ENCODE measurements at places on chromosomes 4 and X. TPM values are rescaled to one million over a fixed set of nuclear protein-coding genes. Genes with fewer than 3 reads are reported as not detected.

DNA sequence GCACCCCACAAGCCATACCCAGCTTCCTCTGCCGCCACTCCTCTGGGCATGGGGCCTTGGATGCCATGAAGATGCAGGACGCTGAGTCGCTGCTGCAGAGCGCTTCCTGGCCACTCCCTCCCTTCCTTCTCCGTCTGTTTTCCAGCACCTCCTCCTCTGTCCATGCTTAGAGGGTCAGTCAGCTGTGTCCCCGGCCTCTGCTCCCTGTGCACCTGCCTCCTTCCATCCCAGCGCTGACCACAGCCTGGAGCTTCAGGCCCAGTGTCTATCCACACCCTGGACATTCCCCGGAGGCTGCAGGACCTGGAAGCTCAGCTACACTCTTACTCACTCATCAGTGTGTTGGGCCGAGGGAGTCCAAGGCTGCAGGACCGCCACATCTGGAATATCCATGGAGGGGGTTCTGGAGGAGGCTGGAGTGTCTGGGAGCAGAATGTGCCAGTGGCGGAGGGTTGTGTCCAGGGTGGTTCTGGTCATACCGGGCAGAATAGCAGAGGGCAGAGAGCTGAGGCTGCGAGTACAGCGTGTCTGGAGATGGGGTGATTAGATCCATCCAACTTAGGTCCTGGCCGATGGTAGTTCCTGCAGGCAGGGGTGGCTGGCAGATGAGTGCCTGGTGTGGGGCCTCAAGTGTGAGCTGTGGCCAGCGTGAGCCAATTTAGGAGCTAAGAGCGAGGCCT lies 58.6 kb upstream of the ADRA2C start:
- no peak for DNase-seq

- DNase-seq: no peak
Measured at GRCh38 chr4:99463566-99463965, 28.4 kb upstream of the ADH7 start.

- no peak for DNase-seq
Measured at GRCh38 chrX:149284616-149285015, 220.5 kb downstream of the IDS start.

GRCh38 chr4:52106191-52106590 lies 55.1 kb downstream of the SPATA18 start:
- no peak for DNase-seq

GRCh38 chr4:155582041-155582440 lies 84.6 kb upstream of the GUCY1A1 start:
- DNase-seq: no peak

DNA sequence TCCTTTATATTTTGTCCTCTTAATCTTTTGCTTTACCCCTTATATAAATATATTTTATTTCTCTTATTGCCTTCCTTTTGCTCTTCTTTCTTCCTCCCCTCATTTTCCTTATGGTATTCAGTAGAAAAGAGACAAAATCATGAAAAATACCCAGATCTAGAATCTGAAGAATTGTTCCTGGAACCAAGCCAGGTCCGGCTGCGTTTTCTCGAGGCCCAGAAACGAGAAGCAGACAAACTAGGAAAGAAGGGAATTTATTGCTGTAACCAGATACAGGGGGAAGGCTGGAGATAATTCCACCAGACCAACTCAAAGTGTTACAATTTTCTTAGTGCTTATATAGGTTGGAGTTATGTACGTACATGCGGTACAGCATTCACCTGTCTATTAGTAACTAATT lies 328.7 kb downstream of the GABRG1 start:
- no peak for DNase-seq

DNA sequence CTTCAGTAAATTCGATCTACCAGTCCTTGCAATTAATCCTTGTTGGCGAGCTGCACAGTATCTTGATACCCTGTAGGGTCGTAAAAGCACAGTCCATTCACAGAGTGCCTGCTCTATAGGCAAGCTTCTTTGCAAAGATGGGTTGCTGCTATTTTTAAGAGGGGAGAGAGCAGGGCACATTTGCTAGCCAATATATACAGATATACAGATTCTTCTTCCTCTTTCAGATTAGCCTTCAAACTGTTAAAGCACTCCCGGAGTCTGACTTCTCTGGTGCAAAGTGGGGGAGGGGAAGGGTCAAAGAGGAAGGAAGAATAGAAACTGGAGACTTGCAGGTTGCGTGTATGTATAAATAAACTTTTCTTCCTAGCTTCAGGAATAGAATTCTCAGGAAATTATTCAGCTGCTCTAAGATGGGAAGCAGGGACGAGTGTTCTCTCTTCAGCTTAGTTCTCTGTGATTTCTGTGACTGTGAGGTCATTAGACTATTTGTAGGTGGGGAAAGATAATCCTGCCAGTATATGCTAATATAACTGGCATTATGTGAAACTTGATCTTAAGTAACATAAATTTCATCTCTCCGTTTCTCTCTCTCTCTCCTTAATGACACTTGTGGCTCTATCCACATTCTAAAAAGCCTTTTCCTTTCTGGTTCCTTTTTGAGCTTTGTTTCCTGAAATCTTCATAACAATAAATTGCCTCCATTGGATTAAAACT lies at the start of gene CYSLTR1:
TSS of gene CYSLTR1 (minus strand) at position 242 of the 717 bp plus-strand sequence. CDS start 53,865 bp downstream, outside the sequence.
- DNase-seq: peak; percentile 3

DNA sequence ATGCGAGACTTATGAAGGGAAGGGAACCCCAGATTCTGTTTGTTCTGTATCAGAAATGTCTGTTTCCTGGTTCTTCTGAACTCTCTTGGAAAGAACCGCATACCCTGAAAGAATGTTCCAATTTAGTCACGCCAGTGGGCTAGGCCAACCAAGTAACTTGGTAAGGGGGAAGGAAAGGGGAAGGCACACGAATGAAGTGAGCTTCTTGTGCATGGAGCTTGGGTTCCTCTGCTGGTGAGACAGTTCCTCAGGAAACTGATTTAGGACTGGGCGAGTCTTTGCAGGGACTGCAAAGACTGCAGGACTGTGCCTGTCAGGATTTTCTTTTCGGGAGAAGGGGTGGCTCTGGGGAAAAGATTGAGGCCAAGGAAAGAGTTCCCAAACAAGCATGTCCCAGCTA lies 35.6 kb downstream of the FRMPD3 start:
- DNase-seq: peak; percentile 24

DNA sequence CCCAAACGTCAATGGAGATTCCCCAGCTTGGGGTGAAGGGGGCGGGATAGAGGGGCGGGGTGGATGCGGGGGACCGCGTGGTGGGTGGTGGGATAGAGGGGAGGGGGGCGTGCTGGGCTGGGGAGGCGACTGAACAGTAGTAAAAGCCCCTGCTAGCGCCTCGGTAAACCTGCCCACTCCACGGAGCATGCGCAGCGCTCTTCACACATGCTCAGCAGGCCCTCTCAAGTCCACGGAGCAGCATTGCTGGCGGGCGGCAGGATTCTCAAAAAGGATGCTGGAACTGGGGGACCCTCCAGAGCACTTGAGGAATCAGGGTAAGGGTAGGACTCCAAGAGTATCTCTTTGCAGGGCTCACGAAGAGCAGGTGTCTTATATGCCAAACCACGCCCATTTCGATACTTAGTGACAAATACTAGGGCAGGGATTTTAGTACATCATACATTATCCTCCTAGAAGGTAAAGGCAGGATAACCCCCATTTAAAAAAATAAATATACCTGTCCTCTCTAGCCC lies 378 bp upstream of the RPS6KA6 start:
- peak; percentile 23 for DNase-seq

Gene CPLX1
- 0.30 TPM for total RNA-seq

Gene PASD1
- not detected for total RNA-seq

Gene FREM3
- total RNA-seq: 0.10 TPM

Gene SPON2
- total RNA-seq: 46.1 TPM

Gene CPXCR1
- total RNA-seq: not detected

Measured in skin of body (tissue), 3 donors.